ENCODE measurements at places on chromosomes 11 and 22. TPM values are rescaled to one million over a fixed set of nuclear protein-coding genes. Genes with fewer than 3 reads are reported as not detected.

DNA sequence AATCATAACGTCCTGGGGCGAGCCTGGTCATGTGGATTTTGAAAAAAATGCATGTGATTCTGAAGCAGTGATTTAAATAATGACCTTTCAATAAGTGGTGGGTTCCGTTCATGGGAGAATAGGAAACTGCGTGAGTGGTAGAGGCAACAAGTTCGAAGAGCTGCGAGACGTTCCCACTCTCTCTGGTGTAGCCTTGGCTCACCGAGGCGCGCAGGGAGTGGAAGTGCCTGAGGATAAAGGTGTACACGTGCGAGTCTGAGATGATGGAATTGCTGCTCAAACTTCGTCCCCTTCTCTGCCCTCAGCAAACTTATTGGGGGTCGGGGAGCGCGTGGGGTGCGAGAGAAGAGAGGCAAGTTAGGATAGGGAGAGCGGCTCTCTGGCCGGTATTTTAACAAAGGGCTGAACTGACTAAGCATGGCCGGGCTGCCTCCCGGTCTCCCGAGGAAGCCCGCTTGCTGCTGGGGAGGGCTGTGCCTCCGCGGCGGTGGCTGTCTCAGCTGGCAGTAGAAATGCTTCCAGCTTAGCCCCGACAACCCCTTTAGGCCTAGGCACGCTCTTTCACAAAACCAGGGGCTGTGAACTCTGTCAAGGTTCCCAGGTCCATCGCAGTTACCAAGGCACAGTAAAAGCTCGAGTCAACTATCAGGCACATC, 875 bp upstream of the STT3A start:
- DNase-seq: no peak

DNA sequence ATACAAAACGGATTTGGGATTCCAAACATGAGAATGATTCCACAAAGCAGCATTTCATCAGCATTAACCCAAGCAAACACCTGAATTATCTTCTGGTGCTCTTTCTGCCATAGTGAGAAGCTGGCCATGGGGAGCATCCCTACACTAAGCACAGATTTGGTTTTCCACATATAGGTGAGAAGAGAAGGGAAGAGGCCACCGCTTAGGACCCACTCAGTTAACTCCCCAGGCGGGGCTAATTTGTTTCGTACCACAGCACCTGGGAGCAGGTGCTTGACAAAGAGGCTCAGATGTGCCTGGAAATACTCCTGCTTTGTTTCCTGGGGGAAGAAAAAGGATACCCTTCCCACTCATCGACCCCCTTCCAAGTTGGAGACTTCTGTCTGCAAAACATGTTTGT, 64.2 kb downstream of the RAB30 start:
- DNase-seq: no peak

- DNase-seq: no peak
These were observed 715.1 kb upstream of the API5 start for GRCh38 chr11:42596576-42597145.

DNA sequence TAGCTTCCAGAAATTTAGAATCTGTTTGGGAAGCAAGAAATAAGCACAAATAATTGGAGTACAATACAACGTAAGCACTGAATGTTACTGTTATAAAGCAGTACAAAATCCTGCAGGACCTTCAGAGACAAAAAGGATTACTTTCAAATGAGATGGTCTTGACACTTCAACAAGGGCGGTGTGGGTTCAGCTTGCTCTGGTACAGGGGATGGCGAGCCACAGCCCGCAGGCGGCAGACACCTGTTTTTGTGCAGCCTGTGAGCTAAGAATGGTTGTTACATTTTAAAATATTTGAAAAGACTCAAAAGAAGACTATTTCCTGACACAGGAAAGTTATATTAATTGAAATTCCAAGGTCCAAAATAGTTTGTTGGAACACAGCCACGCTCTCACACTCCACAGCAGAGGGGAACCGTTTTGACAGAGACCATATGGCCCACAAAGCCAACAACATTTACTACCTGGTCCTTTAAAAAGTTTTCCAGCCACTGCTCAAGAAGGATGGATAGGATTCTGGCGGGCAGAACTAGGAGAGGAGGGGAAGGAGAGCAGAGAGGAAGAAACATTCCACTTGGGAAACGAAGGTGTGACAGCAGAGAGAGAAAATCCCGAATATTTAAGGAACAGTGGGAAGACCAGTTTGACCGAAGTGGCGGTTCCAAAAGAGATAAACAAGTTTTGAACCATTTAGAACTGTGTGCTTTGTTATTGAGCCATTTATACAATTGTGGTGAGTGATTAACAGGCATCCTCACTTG, 6.3 kb downstream of the PRDM10 start:
- no peak for DNase-seq

DNA sequence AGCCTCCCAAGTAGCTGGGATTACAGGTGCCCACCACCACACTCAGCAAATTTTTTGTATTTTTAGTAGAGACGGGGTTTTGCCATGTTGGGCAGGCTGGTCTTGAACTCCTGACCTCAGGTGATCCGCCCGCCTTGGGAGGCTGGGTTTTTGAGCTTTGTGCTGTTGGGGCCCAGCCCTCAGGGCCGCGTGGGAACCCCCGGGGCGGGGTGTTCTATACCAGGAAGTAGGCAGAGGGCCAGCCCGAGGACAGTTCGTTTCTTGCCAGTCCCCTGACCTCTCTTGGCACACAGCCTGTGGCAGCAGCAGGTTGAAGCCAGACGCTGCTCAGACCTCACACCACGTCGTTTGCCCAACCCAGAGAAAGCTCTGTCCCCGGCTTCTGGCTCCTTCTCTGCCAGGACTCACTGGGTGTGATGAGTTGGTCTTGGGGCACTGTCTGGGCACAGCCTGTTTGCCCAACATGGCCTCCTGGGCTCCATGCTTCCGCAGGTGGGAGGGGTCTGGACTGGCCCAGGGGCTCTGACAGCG, 24.9 kb upstream of the CHKA start:
- no peak for DNase-seq

DNA sequence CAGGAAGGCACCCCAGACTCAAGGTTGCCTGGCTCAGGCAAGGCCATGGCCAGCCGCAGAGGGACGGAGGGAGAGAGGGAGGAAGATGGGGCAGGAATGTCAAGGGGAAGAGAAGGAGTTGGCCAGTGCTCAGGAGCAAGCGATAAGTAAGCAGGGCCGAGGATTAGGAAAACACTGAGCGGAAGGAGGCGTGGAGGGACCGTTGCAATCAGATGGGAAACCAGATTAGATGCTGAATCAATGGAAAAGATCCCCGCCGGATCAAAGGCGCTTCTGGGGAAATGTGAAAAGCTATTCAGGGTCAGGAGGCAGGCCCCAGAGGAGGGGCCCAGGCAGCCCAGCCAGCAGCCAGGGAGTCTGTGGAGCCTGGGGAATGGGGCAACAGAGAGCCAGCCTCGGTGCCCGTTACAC, 26.6 kb upstream of the MYEOV start:
- no peak for DNase-seq

DNA sequence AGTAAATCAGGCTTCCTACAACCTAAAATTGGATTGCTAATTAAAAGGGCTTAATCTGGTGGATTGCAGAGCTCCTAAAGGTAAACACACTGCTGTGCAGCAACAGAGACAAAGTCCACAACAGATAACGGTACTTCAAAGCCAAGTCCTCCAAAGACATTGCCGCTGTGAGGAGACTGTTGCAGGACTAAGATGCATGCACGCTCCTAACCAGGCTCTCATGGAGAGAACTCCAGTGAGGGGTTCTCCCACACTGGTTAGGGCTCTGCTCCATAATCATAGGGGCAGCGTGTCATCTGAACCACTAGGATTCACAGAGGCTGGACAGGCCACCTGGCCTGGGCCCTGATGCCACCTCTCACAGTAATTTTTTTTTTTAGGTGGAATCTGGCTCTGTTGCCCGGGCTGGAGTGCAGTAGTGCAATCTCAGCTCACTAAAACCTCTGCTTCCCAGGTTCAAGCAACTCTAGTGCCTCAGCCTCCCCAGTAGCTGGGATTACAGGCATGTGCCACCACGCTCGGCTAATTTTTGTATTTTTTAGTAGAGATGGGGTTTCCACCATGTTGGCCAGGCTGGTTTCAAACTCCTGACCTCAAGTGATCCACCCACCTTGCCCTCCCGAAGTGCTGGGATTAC, 56.9 kb upstream of the ARFGAP3 start:
- DNase-seq: no peak

- no peak for DNase-seq
These were observed 111.9 kb downstream of the MRTFA start for GRCh38 chr22:40524392-40525249.

- no peak for DNase-seq
These were observed 22.5 kb downstream of the RCN1 start for GRCh38 chr11:32113200-32113919.

DNA sequence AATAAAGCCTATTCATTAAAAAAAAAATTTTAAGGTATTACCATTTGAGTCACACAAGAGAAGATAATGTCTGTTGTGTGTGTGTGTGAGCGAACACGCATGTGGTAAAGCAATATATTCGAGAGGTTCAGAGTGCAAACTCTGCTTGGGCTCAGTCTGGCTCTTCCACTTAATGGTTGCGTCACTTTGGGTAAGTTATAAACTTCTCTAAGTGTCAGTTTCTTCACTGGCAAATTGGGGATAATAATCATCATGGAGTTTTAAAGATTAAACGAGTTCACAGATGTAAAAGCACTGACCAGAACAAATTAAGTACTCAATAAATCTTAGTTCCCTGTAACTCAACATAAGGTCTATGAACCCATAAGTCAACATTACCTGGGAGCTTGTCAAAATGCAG, 37.0 kb downstream of the SIK3 start:
- no peak for DNase-seq

MS4A4A gene
- total RNA-seq: 0.22 TPM

LRRC4C gene
- total RNA-seq: not detected

ADM2 gene
- 12.8 TPM for total RNA-seq

DNA sequence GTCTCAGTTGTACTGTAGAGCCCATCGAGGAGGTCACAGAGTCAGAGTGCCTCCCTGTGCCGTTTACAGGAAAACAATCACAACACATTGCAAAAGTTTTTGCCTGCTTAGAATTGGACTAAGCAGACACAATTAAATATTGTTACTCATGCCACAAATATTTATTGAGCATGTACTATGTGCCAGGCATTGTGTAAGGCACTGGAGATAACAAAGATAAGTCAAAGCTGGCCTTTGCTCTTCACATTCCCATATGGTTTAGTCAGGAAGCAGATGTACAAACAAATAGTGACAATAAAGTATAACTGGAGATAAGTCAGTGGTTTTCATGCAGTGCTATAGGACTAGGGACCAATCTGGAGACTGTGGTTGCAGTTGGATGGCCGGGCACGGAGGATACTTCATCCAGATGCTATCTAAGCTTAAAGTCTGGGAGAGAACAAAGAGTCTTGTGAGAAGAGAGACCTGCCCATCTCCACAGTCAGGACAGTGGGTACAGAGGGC, 550.7 kb downstream of the INSC start:
- DNase-seq: no peak

CHST1 gene
- total RNA-seq: 0.69 TPM

DNA sequence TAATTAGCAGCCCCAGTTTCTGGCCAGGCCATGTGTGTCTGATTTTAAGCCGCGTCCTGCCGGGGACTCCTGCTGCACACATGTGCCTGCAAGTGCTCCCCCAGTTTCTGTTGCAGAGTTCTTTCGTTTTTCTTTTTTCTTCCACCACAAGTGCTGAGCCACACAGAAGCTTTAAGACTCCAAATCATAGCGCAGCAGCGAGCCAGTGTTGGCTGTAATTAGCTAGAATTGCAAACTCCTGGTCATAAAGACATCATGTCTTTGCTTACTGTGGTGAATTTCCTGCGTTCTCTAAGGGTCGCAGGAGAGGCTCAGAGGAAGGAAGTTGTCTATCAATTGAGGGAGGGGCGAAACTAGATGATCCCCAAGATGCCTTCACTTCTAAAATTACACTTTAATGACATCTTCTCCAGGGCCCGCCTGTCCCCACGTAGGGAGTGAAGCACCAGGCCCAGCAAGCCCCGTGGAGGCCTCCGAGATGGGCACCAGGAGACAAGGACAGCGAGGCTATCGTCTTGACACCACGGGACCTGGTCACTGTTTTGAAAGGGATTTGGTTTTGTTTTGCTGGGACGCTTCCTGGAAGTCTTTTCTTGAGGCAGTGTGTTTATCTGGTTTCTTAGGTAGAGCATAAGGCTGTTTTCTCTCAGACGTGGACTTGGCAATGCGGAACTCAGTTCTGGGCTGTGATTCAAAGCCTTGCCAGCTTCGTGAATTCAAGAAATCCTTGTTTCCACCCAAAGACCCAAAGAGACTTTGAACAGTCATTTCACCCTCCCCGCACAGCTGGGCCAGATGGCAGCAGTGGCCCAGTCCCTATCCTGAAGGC, 71.8 kb downstream of the UBASH3B start:
- no peak for DNase-seq

HSPB2 gene
- total RNA-seq: not detected

- DNase-seq: no peak
These were observed 71.8 kb downstream of the ADAMTS15 start for GRCh38 chr11:130520271-130520671.

- DNase-seq: no peak
These were observed 4.0 kb downstream of the OOSP4A start for GRCh38 chr11:59967677-59968394.

- DNase-seq: no peak
These were observed 864 bp upstream of the USP28 start for GRCh38 chr11:113876074-113876797.

PIH1D2 gene
- 1.6 TPM for total RNA-seq

GRCh38 chr11:3710485-3711259, 39.5 kb upstream of the CHRNA10 start:
- no peak for DNase-seq

TIMM10B gene
- 22.9 TPM for total RNA-seq

- no peak for DNase-seq
These were observed 599.2 kb upstream of the LUZP2 start for GRCh38 chr11:23897453-23898286.

DNA sequence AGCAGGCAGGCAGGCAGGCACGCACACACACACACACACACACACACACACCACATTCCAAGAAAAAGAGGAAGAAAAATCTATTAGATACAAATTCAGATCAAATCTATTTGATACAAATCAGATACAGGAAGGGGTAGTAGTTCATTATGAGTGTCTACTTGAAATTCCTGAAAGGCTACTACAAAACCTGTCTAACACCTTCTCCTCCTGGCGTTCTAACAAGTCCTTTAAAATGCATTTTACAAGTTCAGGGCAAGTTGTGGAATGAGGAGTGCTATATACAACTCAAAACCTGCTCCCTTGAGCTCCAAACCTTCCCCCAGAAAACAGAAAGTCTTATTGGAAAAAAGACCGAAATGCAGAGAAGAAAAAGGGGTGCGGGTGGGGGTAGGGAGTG, 476 bp downstream of the ARHGAP32 start:
- no peak for DNase-seq
